ENCODE measurements at places on chromosomes 1 and 21.

DNA sequence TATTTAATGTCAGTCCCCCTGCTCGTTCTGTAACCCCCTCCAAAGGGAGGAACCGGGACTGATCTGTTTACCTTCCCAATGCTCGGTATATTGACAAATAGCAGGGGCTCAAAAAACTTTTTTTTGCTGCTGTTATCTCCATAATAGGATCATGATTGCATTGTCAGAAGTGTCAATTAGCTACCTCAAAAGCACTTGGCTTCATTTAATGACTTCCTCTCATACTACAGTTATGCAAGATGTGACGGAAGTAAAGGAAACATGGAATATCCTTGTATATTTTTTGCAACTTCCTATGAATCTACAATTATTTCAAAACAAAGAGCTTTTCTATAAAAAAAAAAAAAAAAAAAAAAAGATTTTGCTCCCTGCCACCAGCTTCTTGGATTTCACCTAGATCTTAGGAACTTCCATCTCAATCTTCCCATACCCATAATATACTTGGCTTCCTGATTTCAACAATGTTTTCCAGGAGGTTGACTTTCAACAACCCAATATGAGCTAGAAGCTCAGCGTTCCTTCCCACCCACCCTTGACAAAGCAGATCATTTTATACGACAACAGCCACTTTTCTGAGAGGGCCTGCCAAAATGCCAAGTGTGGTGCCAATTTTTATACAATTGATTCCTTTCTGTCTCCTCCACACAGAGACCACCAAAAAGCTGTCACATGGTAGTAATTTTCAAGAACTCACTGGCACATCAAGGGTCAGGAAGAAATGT lies 71.7 kb downstream of the SETD4 start:
- DNase-seq: peak; percentile 15

- DNase-seq: no peak
Observed at GRCh38 chr1:65259816-65260215, 49.5 kb upstream of the DNAJC6 start.

- DNase-seq: no peak
Observed at GRCh38 chr1:248923352-248924338, 17.6 kb downstream of the PGBD2 start.

GRCh38 chr1:38614861-38615260 lies 244.7 kb downstream of the RRAGC start:
- DNase-seq: no peak

DNA sequence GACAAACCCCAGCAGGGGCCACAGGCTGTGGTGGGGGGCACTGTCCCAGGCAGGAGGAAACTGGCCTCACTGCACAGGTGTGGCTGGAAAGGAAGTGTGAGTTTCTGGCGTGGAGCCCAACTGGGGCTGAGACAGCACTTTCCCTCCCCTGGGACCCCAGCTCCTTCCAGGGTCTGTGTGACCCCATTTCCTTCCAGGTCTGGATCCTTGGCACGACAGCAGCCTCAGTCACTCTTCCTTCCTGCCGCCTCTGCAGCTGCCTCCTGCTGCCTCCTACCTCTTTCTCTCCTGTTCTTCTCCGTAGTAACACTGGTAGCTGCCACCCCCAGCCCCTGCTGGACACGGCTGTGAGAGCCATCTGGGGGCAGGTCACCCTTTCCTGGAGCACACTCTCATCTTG lies 88.0 kb downstream of the SIK1 start:
- DNase-seq: no peak

DNA sequence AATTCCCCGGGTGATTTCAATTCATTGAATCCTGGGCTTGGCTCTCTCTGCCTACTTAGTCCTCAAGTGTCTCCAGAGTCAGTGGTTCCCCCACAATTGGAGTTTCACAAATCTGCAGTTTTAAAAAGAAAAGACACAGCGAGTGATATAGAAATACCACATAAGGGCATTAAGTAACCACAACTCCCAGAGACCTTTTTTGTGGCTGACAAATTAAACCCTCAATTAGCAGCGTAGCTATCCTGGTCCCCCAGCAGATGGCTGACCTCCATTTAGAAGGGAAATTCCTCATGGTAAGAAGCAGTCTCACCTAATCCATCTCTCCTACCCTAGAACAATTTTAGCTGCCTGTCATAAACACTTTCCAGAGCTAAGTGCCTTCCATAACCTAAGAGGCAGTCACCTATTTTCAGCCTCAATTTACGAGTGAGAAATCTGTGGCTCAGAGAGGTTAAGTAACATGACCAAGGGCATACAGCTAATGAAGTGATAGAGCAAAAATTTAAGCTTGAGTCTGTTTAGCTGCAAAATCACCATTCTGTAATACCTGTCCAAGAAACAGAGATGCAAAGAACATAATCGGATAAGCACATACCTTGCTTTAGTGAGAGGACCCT lies 56.0 kb upstream of the NBPF3 start:
- DNase-seq: no peak

- no peak for DNase-seq
Observed at GRCh38 chr1:11031624-11032262, 15.3 kb downstream of the MASP2 start.

DNA sequence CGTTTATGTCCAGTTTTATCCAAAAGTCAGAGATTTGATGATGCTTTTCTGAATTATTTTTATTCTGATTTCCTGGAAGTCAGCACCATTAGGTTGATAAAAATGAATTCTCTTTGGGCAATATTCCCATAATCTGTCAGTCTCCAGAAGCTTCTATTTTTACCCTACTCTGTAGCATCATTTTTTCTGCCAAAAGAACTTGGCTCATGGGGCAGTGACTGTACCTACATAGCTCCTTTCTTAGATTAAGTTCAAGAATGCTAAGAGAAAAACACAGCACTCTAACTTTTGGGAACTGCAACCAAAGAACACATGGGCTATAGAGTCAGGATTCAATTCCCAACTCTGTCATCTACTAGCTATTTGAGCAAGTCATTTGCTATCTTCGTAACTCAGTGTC lies 152.9 kb downstream of the BARHL2 start:
- no peak for DNase-seq

DNA sequence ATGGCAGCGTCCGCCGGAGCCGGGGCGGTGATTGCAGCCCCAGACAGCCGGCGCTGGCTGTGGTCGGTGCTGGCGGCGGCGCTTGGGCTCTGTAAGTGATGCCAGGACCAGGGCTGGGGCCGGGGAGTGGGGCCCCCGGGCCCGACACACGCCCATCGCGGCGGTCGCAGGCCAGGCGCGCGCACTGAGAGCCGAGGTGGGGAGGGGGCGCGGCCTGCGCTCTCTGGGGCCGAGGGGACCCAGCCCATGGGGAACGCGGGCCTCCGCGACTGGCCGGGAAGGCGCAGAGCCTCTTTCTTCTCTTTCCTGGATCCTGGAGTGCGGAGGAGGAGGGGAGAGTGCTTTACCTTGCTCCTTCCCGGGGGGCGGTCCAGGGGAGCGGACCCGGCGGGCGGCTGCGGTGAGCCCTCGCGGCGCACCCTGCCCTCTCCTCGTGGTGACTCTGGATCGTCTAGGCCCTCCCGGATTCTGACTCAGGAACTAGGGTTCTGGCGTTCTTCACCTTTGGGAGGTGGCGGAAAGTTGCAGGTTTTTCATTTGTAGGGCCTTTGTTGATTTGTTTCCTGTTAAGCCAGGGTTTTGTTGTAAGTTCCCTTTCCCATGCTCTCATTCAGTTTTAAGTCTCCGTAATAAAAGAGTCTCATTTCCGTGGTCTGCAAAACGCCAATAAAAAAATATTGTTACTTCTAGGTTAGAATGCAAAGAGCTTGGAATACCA lies 529 bp downstream of the MPZL1 start:
- peak; percentile 62 for DNase-seq

- DNase-seq: no peak
Observed at GRCh38 chr1:162629651-162630050, 2.6 kb upstream of the DDR2 start.

GRCh38 chr1:2441746-2442145 lies 29.4 kb upstream of the PEX10 start:
- DNase-seq: no peak

GRCh38 chr1:225881081-225881958 lies 860 bp downstream of the TMEM63A start:
- DNase-seq: no peak

GRCh38 chr1:26570287-26570686 lies 40.7 kb downstream of the RPS6KA1 start:
- DNase-seq: no peak

GRCh38 chr1:4053774-4054173 lies 153.7 kb upstream of the C1orf174 start:
- DNase-seq: no peak

GRCh38 chr1:68269637-68270430 lies 37.5 kb upstream of the WLS start:
- no peak for DNase-seq

DNA sequence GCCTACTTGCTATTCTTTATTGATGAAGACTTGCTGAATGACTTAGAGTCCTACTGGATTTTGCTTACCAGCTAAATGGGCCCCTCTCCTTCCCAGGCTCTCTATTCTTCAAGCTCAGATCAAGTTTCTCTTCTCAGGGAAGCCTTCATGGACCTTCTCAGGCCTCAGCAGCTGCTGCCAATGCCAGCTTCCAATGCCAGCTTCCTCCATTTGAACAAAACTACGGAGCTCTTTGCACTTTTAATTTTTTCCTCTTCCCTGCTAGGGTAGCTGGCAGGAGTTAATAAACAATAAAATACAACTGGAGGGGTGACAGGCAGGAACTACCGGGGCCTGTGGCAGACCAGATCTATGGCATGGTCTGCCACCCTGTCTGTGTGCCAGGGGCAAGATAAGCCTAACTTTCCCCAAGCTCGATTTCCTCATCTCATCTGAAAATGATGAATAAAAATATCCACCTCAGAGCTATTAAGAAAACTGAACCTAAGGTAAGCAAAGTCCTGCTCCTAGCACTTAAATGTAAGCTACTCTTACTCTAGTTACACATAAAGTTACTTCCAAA lies 995 bp upstream of the IPO13 start:
- no peak for DNase-seq

DNA sequence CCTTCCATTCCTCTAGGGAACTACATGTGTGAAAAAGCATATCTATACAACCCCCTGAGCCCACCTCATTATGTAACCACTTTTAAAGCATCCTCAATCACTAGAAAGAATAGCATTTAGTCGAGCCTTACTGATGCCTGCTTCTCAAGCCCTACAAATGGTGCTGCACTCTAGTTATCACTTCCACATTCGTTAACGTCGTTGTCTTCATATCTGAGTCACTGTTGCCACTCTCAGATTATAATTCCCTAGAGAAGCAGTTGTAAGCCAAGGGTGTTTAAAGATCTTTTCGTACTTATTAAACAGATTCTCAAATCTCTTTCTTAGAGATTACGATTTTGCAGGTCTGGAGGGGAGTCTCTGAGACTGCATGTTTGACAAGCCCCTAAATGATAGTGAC lies 16.5 kb downstream of the ATP1B1 start:
- DNase-seq: no peak

- DNase-seq: no peak
Observed at GRCh38 chr1:231781892-231782291, 155.3 kb downstream of the DISC1 start.

DNA sequence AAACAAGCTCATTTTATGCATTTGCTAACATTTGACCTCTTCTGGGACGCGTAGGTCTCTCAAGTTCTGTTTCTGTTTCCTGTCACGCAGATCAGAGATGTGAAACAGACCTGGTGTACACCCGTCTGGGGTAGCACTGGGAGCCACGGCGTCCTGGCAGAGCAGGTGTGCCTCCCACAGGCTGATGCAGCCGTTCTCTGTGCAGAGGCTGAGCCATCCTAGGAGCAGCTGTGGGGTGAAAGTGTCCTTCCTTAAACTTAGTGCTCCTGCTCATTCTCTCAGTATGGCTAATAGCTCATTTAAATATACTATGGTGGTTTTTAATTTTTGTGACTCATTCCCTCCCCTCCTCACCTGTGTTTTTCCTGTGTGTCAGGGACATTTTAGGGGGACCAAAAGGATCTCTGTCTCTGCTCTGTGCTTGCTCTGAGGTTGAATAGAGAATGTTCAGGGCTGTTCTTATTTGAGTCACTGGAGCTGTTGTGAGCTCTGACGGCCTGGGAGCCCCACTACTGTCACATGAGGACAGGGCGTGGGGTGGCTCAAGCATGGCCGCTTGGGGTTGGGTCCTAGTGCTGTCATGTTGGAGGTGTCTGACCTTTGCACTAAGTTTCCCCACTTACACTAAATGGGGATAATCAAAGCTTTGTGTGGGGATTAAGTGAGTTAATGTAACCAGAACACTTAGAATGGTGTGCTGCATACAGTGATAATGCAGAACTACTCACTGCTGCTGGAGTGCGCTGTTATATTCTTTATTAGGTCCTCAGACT lies 43.0 kb downstream of the GALNT2 start:
- no peak for DNase-seq

GRCh38 chr21:44425895-44426662 lies 29.2 kb upstream of the LRRC3 start:
- DNase-seq: no peak

GRCh38 chr21:14675774-14676530 lies 129.8 kb upstream of the SAMSN1 start:
- DNase-seq: no peak

GRCh38 chr1:95407131-95407885 lies 173.3 kb downstream of the RWDD3 start:
- no peak for DNase-seq

DNA sequence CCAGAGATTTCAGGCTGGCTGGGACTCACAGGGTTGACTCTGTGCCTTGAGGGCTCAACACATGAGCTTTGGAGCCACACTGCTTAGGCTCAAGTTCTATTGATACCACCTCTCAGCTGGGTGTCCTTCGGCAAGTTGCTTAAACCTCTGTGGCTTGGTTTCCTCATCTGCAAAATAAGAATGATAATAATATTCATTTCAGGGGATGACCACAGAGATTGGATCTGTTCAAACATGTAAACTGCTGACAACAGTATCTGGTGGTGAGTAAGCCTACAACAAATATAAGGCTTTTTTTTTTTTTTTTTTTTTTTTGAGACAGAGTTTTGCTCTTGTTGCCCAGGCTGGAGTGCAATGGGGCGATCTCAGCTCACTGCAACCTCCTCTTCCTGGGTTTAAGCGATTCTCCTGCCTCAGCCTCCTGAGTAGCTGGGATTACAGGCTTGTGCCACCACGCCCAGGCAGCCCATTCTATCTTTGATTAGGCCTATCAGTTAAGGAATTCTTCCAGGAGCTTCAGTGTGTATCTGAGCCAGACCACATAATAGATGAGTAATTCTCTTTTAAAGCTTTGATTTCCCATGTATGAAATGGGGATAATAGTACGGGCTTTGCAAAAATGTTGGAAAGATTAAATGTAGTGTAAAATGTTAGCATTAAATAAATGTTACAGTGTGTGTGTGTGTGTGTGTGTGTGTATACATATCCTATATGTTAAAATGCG lies 437.6 kb downstream of the PRDM2 start:
- no peak for DNase-seq

DNA sequence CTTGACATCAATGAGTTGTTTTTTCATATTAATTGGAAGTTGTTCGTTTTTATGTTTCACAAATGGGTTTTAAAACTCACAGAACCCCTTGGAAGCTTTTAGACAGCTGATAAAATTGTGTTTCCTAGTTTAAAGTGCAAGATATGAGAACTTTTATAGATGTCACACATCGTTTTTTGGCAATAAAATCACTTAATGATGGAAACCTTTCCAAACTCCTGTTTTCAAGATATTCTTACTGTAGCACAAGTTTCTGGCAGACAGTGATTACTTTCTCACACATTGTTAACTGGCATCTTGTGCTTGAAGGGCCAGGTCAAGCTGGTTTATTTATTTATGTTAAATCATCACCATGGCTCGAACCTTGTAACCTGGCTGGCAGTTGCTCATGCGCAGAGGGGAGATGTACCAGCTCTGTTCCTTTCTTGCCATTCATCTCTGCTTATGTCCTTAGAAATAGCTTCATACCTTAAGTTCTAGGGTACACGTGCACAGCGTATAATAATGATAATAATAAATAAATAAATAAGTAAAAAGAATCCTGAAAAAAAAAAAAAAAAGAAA lies 10.2 kb upstream of the RCAN1 start:
- no peak for DNase-seq

GRCh38 chr1:36450919-36451305 lies 661 bp upstream of the OSCP1 start:
- no peak for DNase-seq
